ENCODE measurements at places on chromosomes 2 and 18.

GRCh38 chr2:73839653-73840411 is 11.1 kb downstream of the STAMBP start:
- DNase-seq, result no peak

DNA sequence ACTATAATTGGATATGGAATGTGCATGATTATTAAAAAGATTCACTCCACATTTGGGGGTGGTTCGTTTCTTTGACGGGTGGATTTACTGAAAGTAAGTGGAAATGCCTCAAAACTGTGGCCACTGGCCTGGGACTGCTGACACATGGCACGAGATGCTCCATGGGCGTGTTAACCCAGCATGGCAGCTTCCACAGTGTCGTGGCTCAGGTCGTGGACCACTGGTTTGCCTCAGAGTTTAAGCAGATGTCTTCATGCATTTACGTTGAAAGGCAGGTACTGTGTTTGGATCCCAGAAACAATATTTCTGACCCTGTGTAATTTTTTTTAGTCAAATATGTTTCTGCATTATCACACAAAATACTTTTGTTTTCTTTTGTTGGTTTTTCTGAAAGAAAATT is 242.0 kb downstream of the GBX2 start:
- DNase-seq, result no peak

- DNase-seq, result no peak
These were observed 35.1 kb downstream of the SLC30A6 start for GRCh38 chr2:32200814-32201213.

- DNase-seq, result no peak
These were observed 7.2 kb downstream of the CPSF3 start for GRCh38 chr2:9430316-9431293.

GRCh38 chr2:118495290-118495689 is 352.2 kb downstream of the EN1 start:
- no peak for DNase-seq

GRCh38 chr2:155223781-155224406 is 525.4 kb downstream of the KCNJ3 start:
- no peak for DNase-seq

Data from stimulated activated CD8-positive, alpha-beta memory T cell treated with anti-CD3 and anti-CD28 coated beads, Interleukin-15, amount 100 ng/mL, for 24 hours (primary cell).